Breast epithelium (tissue), 4 donors: ENCODE measurements at places on chromosomes 2 and 18.

DNA sequence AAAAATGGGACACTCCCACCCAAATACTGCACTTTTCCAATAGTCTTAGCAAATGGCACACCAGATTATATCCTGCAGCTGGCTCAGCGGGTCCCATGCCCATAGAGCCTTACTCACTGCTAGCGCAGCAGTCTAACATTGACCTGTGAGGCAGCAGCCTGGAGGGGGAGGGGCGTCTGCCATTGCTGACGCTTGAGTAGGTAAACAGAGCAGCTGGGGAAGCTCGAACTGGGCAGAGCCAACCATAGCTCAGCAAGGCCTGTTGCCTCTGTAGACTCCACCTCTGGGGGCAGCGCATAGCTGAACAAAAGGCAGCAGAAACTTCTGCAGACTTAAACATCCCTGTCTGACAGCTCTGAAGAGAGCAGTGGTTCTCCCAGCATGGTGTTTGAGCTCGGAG is 110.4 kb downstream of the CTIF start:
- peak; percentile 70 for DNase-seq

DNA sequence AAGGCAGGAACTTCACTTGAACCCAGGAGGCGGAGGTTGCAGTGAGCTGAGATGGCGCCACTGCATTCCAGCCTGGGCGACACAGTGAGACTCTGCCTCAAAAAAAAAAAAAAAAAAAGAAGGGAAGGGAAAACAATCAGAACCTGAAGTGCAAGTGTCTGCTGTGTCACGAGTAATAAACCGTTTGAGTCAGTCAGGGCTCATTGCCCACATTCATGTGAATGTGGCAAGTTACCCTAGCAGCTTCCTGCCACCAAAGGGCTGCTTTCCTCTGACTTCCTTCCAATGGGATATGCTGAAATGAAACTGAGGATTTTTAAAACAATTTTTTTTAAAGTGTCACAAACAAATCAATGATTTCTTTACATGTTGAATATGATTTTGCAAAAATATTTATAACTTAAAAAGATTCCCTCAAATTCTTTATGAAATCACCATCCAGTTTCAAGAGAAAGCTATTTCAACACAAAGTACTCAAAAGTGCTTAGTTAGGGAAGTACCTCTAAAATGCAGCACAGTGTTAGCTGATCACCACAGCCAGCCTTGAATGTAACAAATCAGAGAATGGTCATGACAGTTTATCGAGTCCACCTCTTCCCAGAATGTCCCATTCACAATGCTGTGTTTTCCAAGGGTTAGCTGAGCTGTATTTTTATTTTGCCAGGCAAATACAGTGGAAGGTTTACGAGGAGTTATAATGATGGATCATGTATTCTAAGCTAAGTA is 36.4 kb downstream of the WDSUB1 start:
- DNase-seq: peak; percentile 61

GRCh38 chr2:127417406-127417805 is 821 bp upstream of the PROC start:
- DNase-seq: no peak

DNA sequence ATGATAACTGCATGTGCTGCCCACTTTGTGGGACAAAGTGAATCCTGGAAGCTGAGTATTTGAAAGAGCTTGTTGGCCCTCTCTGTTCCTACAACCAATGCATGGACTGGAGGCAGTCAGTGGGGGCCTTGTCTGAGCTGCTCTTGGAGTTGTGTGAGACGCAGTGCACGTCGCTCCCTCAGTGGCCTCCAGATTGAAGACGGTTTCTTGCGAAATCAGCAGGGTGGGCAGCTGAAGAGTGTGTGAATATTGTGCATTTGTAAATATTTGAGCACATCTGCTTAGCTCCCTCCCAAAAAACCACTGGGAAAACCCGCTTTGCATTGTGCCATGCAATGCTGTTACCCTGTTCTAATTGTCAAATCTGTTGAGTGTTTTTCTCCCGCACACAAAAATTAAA is 782.8 kb downstream of the PLCL1 start:
- DNase-seq: no peak

- no peak for DNase-seq
Measured at GRCh38 chr2:19380532-19380931, 22.1 kb upstream of the OSR1 start.

- no peak for DNase-seq
Measured at GRCh38 chr2:85830645-85831044, 58.1 kb downstream of the ST3GAL5 start.

DNA sequence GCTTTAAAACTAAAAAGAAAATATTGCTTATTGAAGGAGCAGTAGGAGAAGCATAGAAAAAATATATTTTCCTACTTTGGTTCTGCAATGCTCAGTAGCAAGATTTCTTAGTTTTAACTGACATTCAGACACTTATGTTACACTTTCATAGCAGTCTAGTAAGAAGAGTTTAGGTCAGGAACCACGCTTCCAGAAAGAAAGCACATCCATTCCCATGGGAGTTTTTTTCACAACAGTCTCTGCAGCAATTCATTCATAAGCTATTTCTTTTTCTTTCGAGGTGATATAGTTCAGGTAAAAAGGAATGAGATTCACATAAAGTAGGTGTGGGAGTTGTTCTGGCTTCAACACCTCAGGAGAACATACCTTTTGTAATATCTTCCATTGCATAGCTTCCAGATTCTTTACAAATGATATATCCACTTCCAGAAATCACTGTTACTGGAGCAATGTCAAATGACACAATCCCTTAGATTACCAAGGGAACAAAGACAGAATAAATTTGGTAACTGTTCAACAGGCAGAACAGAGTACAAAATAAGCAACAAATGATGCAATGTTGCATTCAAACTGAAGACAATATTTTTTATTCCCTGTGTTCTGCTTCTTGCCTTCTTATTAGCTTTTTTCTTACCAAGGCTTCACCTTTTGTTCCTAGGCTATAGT is 95.2 kb upstream of the GULP1 start:
- no peak for DNase-seq

GRCh38 chr2:105294844-105295481 is 34.6 kb downstream of the TGFBRAP1 start:
- DNase-seq: no peak

GRCh38 chr18:57649556-57650500 is 28.2 kb upstream of the NARS1 start:
- DNase-seq: no peak
